ENCODE measurements at places on chromosomes 5 and 9.

- no peak for DNase-seq
These were observed 27.7 kb downstream of the PKD2L2 start for GRCh38 chr5:137916923-137917322.

DNA sequence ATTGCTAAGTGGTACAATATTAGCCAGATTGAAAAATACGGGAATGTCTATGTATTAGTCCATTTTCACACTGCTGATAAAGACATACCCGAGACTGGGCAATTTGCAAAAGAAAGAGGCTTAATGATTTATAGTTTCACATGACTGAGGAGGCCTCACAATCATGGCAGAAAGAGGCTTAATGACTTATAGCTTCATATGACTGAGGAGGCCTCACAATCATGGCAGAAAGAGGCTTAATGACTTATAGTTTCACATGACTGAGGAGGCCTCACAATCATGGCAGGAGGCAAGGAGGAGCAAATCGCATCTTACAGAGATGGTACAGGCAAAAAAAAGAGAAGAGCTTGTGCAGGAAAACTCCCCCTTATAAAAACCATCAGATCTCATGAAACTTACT lies 32.3 kb upstream of the OLFM1 start:
- no peak for DNase-seq

GRCh38 chr5:144873076-144873475 lies 702.4 kb downstream of the KCTD16 start:
- no peak for DNase-seq

DNA sequence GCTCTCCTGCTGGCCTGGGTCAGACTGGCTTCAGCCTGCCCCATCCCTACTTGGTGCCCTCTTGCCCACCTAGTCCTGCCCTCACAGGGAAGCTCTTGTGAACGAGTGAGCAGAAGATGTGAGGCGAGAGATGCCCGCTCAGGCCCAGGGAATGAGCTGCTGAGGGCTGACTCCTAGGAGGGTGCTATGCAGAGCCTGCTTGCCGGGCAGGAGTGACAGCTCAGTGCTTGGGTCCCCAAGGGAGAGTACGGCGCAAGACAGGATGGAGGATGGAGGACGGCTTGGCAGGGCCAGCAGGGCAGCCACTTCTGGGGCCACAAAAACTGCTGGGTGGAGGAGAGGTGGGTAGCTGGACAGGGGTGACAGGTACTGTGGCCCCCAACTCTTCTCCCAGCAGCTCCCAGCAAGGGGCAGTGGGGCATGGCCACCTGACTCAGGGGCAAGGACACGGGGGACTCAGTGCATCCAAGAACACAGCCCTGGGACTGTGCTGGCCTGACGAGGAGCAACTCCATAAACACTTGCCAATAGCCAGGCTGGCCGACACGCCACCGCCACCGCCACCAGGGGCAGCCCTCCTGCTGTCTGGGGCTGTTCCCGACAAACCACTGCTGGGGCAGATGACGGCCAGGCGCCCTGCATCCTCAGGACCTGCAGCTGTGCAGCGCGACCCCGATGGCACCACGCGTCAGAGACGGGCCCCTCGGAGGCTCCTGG lies 55.6 kb upstream of the UBAC1 start:
- no peak for DNase-seq

- DNase-seq = no peak
These were observed 75.5 kb downstream of the SGCD start for GRCh38 chr5:156402387-156402921.

DNA sequence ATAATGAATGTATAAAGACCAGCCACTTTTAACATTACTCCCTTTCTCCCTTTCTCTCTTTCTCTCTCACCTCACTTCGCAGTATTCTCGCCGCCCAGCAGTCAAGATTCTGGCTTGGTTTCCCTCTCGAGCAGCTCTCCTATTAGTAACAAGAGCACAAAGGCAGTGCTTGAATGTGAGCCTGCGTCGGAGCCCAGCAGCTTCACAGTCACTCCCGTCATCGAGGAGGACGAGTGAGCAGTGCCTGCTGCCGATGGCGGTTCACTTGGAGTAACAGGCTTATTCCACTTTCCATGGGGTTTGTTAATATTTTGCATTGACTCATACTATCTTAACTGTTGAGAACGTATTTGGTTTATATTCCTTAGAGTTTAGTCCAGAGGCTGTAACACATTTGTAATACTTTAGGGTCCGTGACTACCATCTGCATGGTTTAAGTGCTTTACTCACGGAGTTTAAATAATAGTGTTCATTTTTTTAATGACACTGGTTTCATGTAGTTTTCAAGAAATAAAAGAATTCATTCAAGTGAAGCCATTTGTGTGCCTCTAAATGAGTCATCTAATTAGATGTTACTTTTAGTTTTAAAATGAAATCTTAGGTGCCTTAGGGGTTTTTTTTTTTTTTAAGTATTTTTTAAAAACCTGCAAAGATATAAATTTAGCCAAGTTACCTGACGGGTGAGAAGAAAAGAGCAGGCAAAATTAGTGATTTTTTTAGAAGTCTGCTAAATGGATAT lies 8.4 kb upstream of the DMRT3 start:
- DNase-seq = no peak

- DNase-seq = no peak
These were observed at the start of gene SH3TC2 for GRCh38 chr5:149063017-149063687. Gene SH3TC2, minus strand, starts transcription at chr5:149063062. Its CDS starts 40 bp downstream, at chr5:149063022.

DNA sequence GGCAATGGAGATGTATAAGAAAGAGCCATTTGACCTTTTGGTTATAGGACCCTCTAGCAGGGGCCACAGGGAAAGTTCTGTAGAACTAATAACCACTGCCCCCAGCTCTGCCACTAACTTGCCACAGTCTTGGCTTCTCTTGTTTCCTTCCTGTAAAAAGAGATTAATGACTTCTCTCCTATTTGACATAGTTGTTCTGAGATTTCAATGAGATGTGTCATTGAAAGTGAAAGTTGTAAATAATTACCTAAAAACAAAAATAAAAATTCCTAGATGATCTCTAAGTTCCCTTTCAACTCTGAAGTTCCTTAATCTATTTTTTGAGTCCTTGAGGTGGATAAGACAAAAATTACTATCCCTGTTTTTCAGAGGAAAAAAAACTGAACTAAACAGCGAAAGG lies 1.4 kb upstream of the KIF12 start:
- DNase-seq = no peak

- no peak for DNase-seq
These were observed 198.8 kb downstream of the PRELID2 start for GRCh38 chr5:145636371-145636770.

- DNase-seq = peak; percentile 10
These were observed 69.2 kb downstream of the SYK start for GRCh38 chr9:90870621-90871326.

GRCh38 chr5:137209232-137209809 lies 289.8 kb downstream of the SPOCK1 start:
- no peak for DNase-seq

DNA sequence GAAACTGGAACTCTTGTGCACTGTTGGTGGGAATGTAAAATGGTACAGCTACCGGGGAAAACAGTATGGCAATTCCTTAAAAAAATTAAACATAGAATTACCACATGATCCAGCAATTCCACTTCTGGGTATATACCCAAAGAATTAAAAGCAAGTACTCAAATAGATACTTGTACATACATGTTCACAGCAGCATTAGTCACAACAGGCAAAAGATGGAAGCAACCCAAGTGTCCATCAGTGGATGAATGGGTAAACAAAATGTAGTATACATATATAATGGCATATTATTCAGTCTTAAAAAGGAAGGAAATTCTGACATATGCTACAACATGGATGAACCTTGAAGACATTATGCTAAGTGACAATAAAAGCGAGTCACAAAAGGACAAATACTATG lies 7.4 kb upstream of the SLC22A5 start:
- no peak for DNase-seq

GRCh38 chr9:124661271-124661670 lies 109.8 kb downstream of the NR6A1 start:
- no peak for DNase-seq

DNA sequence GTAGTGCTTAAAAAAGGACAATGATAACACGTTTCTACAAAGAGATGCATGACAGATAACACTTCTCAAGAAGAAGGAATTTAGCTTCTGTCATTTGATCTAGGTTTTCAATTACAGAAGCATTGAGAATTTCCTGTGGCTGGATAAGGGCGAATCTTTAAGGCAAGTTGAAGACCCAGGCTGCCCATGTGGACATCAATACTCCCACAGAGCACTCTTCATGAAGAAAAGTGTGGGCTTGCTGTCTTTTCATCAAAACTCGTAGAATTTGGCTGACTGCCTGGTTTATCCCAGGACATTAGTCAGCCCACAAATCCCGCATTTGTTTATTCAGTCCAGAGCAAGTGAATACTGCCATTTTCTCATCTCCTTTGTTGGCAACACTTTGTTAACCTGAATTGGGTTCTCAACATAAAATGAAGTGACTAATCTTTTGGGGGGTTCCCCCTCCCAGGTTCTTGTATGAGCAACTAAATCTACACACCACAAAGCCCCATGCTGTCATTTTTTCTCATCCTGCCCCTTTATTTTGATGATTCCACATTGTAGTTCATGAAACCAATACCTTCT lies 43.4 kb upstream of the CDKN2B start:
- peak; percentile 91 for DNase-seq

DNA sequence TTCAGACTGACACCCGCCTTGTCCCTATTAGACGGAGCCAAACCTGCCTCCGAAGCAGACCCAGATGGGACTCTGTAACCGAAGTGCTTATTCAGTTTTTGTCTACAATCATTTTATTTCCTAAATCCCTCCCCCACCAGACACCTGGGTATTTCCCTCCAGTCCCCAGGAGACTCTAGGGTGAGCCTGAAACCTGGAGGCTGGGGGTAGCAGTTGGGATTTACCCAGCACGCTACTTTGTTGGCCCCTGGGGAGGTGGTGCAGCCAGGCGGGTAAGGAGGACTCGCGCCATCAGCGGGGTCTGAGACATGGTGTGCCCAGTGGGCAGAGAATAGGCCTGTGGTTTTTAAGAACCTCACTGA lies 1.3 kb upstream of the LHX2 start:
- DNase-seq = no peak

- no peak for DNase-seq
These were observed 164.2 kb downstream of the SEMA6A start for GRCh38 chr5:116410336-116410890.

DNA sequence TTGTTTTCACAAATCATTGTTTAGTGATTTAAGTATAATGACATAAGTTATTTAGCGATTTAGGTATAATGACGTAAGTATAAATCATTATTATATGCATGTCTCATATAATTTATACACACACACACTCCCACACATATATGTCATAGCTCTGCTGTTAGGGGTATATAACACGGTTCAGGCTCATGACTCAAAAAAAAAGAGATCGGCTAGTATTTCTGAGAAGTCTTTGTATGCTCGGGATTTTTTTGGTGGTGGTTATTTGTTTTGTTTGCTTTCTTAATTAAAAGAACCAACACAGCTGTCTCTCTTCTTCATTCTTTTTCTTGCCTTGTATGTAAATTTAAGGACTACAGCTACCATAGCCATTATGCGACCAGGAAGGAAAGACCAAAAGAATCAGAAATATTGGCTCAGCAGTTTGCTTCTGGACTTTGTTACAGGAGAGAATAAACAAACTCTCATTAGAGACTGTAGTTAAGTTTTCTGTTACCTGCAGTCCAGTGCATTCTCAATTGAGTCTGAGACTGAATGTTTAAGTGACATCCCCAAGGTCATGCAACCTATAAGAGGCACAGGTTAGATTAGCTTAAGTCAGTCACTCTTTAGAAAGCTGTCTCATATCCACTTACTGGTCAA lies 83.2 kb upstream of the NREP start:
- DNase-seq = no peak

DNA sequence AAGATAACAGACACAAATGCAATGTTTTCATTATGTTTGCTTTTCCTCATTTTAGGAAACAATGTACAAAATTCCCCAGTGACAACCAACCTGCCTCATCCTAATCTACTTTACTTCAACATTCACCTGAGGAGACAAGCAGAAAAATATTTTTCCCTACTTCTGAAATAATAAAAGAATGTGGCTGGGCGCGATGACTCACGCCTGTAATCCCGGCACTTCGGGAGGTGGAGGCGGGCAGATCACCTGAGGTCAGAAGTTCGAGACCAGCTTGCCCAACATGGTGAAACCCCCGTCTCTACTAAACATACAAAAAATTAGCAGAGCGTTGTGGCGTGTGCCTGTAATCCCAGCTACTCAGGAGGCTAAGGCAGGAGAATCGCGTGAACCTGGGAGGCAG lies 36.9 kb downstream of the MYO10 start:
- DNase-seq = no peak

GRCh38 chr5:134136771-134137170 lies 22.3 kb downstream of the TCF7 start:
- no peak for DNase-seq

Data from smooth muscle cell of the brain vasculature (primary cell).